NAMALWA (cell line): ENCODE measurements at places on chromosomes 13 and 19.

DNA sequence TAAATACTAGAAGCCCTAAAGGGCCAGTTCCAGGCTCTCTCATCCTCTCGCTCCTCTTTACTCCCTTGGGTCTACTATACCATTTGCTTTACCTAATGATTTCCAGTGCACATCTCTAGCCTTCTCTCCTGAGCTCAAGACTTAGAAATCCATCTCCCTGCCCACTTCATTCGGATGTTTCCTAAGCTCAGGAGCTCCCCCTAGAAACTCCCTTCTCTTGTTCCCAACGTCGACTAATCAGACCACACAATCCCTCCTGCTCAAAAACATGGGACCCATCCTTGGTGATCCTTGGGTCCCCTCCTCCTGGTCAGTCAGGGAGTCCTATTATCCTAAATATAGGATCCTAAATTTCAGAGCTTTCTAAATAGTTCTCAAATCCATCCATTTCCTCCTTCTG, 21.1 kb upstream of the STK24 start:
- DNase-seq, result no peak

- no peak for DNase-seq
These were observed 5.7 kb upstream of the ZNF813 start for GRCh38 chr19:53461866-53462265.

- no peak for DNase-seq
These were observed 783.4 kb upstream of the ARGLU1 start for GRCh38 chr13:107351305-107351704.

- DNase-seq, result peak; percentile 46
These were observed 1422.4 kb upstream of the MIR17HG start for GRCh38 chr13:89925107-89925506.

DNA sequence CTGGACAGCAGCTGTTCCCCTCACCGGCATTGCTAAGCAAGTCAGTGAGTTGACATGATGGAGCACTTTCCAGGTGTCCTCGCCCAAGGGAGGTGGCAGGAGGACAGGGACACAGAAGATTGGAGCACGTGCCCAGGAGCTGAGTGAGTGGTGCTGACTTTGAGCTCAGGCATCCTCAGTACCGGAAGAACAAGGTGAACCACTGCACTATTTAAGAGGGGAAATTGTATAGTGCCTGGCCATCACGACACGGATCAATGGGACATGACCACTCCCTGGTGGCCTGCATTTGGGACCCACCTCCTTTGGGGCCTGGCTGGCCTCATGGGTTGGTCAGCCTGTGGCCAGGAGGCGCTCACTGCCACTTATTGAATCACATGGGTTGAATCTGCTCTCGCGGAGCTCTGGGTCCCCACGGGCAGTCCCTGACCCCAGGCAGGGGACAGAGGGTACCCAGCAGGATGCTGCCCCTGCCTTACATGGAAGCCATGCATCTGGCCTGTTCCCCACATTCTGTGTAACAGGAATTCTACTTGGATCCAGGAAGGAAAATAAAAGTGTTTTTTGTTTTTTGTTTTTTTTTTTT, 206.9 kb upstream of the ZNF536 start:
- no peak for DNase-seq

DNA sequence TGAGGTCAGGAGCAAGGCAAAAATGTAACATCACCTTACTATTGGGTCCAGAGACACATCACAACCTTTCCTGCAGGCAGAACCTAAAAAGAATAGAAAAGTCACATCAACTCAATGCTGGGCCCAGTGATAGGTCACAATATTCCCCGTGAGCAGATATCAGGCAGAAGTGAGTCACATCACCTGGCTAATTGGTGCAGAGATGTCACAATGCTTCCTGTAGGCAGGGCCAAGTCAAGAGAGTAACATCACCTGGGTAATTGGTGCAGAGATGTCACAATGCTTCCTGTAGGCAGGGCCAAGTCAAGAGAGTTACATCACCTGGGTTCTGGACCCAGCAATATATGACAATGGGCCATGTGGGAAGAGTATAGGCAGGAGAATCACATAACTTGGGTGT, 63.4 kb downstream of the ZNF726 start:
- no peak for DNase-seq

- no peak for DNase-seq
These were observed 10.8 kb upstream of the CCDC97 start for GRCh38 chr19:41299046-41299754.

GRCh38 chr13:113297370-113298042, 467 bp downstream of the LAMP1 start:
- DNase-seq, result peak; percentile 64

GRCh38 chr19:56110515-56111448, 10.3 kb downstream of the ZNF787 start:
- no peak for DNase-seq

GRCh38 chr19:9535934-9536333, 2.5 kb downstream of the ZNF426 start:
- DNase-seq, result no peak

- no peak for DNase-seq
These were observed 64.9 kb downstream of the MBD3L1 start for GRCh38 chr19:8897106-8897505.

DNA sequence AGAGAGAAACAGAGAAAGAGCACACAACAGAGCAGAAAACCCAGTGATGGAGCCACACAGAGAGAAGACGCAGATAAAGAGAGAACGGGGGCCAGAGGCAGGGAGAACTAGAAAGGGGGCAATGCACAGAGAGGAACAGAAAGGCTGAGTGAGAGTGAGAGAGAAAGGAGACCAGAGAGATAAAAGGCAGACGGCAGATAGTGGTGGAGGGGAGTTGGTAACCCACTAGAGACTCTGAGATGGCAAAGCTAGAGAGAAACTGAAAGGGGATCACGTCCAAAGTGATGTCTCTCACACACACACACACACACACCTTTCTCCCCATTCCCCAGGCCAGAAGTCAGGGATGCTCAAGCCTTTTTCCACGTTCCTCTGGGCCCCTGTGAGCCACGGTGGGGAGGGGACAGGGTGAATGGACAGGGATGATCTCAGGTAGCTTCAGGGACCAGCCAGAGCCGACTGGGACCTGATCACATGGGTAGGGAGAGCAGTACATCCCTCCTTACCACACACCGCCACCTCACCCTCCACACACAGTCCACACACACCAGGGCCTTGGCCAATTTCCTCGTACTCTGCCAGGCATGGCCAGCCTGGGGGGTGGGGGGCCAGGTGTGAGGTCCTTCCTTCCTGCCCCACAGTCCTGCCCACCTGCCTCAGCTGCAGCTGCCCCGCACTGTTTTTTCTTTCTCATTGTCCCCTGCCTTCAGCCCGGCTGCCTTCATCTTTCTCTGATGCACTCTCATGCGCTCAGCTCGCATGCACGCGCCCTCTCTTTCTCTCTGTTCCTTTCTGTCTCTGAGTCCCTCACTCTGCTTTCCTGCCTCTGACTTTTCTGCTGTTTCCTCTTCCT, 22.5 kb upstream of the POU2F2 start:
- peak; percentile 38 for DNase-seq

DNA sequence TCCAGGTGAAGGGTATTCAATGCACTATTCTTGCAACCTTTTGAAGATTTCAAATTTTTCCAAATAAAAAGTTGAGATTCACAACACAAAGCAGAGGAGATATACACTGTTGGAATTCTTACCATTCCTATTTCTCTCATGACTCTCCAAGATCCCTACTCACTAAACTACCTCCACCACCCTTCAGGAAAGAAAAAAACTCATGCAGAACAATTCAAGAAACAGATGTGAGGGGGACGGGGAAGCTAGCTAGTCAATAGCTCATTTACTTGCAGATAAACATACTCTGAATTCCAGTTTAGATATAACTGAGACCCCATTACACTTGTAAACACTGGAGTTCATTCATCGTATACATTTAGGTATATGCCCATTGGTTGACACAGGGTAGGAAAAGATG, 90.0 kb upstream of the SERP2 start:
- DNase-seq, result no peak

- DNase-seq, result no peak
These were observed 156.6 kb downstream of the TM9SF2 start for GRCh38 chr13:99657848-99658260.

DNA sequence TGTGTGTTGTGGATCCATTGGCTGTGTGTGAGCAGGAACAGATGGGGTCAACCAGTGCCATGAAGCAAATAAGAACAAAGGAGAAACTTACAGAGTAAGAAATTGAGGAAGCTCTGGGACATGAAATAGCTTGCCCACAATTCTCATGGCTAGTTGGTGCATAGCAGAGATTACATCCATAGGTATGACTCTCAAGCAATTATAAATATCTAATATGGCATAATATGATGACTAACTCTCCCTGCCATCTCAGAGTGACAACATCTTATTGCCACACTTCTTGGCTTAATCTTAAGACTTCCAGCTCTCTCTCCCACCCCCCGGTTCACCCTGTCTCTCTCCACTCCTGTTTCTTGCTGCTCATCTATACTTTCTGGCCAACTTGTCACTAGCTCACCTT, 53.3 kb downstream of the OXGR1 start:
- no peak for DNase-seq

- peak; percentile 26 for DNase-seq
These were observed 4.1 kb downstream of the ATP11A start for GRCh38 chr13:112693831-112694497.

DNA sequence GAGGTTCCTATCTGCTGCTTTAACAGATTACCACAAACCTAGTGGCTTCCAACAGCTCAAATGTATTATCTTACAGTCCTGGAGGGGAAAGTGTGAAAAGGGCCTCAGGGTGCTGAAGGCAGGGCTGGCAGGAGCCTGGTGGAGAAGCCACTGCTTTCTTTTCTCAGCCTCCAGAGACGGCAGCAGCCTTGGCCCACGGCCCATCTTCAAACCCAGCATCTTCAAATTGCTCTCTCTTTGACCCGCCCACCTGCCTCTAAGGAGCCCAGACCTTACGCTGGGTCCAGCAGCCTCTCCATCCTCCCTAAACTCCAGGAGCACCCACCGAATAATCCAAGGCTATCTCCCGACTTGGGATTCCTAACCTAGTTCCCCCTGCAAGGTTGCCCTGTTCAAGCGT, 35.6 kb downstream of the C13orf46 start:
- no peak for DNase-seq

GRCh38 chr13:49112782-49113525, 107.2 kb upstream of the MLNR start:
- no peak for DNase-seq

GRCh38 chr19:2428321-2428690, 920 bp upstream of the TIMM13 start:
- no peak for DNase-seq

DNA sequence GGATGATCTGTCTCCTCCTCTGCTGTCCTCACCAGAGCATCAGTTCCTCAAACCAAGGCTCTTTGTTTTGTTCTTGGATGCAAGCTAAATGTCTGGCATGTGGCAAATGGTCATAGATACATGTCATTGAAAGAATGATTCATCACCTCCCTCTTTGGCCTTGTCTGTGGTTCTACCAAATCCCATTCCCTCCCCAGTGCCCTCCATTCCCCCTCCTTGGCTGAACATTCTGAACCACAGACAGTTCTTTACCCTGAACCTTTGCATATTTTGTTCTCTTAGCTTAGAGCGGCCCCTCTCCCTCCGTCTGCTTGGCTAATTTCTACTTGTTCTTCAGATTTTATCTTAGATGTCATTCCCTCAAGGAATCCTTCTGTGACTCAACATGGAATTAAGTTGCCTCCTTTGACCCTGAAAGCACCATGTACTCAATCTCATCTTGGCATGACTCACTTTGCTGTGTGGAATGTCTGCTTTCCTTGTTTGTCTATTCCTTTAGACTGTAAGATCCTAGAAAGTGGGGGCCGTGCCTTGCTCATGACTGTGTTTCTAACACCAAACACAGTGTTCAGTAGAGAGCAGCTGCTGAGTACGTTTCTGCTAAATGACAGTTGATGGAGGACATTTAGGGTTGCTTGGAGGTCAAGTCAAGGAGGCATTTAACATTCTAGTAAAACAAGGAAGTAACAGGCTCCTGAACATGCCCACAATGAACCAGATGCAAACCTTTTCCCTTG, 8.1 kb downstream of the ALOX5AP start:
- no peak for DNase-seq

DNA sequence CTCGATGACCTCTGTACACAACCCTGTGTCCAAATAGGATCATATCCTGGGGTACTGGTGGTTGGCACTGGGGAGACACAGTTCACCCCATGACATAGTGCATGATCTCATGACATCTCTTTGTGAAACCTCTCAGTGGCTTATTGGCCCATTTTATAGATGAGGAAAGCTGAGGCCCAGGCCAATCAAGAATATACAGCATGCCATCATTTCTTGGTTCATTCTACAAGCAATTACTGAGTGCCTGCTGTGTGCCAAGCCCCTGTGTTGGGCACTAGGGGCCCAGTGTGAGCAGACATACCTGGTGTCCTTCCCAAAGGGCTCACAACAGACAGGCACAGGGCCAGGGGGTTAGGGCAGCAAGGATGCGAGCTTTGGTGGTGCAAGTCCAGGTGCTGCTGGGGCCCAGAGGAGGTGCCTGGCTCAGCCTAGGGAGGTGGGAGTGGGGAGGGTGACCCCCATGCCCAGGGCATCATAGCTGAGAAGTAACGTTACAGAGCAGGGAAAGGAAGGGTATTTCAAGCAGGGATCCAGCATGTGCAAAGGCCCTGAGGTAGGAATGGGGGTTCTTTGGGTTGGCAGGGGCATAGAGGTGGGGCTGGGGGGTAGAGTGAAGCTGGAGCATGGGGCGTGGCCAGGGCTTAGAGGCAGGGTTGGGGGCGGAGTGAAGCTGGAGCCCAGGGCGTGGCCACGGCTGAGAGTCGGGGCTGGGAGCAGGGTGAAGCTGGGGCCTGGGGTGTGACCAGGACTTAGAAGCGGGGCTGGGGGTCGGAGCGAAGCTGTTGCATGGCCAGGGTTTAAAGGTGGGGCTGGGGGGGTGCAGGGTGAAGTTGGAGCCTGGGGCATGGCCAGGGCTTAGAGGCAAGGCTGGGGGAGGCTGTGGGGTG, 20.7 kb downstream of the COLGALT1 start:
- no peak for DNase-seq

DNA sequence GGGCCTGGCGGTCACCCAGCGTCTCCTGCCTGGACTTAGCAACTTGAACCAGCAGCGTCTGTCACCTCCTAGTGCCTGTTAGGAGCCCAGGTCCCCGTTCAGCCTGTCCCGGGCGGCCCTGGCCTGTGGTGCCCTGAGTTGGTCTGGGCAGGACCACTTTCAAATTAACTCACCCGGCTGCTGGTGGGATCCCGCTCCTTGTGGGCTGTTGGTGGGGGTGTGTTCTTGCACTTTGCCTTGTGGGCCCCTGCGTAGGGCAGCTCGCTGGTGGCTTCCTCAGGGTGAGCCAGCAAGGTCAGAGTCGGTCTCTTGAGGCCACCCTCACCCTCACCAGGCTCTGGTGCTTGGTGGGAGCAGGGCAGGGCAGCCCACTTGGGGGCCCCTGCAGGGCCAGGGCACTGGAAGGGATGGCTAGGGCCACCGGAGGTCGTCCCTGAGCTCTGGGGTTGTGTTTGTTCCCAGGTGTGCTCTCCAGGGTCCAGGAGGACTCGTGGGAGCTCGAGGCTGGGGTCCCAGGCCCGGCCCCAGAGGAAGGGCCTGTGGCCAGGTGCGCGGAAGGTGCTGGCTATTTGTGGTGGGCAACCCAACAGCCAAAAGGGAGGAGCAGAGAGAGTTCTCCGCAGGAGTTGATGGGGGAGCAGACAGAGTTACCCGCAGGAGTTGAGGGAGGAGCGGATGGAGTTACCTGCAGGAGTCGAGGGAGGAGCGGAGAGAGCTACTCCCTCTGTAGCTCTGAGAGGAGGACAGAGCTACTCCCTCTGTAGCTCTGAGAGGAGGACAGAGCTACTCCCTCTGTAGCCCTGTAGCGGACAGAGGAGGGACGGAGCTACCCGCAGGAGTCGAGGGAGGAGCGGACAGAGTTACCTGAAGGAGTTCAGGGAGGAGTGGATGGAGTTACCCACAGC, 16.9 kb downstream of the TFDP1 start:
- no peak for DNase-seq

GRCh38 chr13:21111546-21111945, 50.2 kb upstream of the LATS2 start:
- no peak for DNase-seq
